ENCODE measurements at places on chromosomes 1 and 21.
A peak's percentile ranks its signal among the peaks of the same experiment; 100 is the strongest.

GRCh38 chr1:88462488-88463261 lies 221.4 kb upstream of the PKN2 start:
- no peak for DNase-seq

DNA sequence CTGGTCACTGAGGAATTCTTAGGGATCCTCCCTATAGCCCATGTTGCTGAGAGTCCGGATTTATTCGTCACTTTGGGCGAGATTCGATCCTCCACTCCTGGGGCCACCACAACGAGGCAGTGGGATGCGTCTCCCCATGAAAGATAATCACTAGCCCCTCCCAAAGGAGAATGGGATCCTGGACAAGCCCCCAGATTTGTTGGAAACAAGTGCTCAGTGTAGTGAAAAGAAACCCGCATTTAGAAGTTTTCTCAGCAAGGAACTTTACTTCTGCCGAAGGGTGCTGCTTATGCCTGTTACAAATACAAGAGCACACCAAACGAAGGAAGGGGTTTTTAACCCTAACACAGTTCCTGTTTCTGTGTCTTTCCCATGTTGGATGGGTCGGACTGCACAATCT lies 83.3 kb downstream of the ZFYVE9 start:
- no peak for DNase-seq

DNA sequence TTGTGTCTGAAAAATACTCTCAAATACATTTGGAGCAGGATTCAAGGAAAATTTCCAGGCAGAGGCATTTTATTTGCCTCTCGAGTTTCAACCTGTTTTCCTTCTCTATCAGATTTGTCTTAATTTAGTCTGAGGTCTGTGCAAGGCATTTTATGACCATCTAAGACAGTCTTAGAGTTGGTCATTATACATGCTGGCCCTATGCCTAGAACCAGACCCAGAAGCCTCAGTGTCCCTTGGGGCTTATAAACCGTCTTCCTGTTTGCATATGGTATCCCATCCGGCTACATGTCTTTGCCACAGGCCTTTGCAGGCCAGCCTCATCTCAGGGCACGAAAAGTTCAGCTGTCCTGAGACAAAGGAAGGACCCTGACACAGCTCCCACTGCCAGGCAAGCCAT lies 346.1 kb downstream of the SIPA1L2 start:
- DNase-seq: no peak

GRCh38 chr1:112040891-112041740 lies 51.6 kb upstream of the KCND3 start:
- no peak for DNase-seq

- peak; percentile 36 for DNase-seq
These were observed 31.4 kb upstream of the WASF2 start for GRCh38 chr1:27521336-27521831.

DNA sequence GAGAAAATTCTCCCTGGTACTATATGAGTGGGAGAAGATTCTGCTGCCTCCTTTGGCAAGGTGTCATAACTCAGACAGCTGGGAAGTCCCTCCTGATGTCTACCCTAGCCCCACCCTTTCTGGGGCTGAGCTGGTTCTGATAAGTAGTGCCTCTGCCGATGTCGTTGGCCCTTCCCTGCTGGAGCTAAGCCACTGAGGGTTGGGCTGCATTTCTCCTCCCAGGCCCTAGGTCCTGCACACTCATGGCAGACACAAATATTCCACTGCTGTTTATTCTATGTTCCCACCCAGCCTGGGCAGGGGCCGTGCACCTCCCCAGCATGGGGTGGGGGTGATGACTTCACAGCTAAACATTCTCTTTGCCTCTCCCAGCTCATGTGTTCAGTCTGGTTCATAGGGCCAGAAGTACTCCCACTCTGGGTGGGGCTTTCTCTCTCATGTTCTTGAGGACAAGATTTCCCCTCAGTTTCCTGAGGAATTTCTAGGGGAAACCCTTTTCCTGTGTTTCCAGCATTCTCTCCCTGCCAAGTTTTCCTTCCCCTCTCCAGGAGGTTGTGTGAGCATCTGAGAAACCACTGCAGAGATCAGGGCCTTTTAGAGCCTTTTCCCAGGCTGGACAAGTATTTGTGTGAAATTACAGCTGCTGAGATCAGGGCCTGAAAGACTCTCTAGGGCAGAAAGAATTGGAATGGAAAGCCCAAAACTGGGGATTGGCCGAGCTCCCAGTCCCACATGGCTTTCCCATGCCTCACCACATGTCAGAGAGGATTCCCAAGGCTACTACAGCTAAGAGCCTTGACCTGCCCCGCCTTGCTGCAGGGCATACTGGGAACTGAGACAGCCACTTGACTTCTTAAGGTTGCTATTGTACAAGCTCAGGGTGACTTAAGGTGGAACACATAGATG lies 66.2 kb downstream of the ATP2B4 start:
- no peak for DNase-seq

- DNase-seq: no peak
These were observed 7.4 kb downstream of the STX6 start for GRCh38 chr1:181015251-181015615.

GRCh38 chr1:19771350-19771749 lies 28.4 kb downstream of the TMCO4 start:
- DNase-seq: no peak

GRCh38 chr1:214318956-214319736 lies 38.2 kb downstream of the SMYD2 start:
- DNase-seq: no peak

DNA sequence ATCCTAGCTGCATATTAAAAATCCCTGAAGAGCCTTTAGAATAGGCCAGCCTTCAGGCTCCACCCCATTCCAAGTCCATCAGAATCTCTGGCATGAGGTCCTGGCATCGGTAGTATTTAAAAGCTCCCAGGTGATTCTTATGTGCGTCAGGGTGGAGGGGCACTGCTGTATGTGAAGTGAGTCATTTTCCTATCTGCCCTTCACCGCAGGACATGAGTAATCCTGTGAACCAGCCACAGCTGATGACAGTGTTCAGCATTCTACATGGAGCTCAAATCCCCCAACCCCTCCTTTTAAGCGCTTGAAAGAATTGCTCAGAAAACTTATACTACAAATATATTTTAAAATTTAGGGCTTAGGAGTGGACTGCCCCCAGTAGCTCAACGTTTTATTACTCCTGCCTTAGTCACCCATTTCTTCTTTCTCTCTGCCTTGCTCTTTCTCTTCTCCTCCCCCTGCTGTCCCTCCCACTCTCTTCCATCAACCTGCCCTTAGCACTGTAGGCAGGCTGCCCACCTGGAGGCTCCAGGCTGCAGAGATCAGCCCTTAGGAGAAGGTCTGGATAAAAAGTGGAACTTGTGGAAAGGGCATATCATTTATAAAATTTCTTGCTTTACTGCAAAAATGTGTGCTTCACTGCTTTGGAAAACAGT lies 73.8 kb upstream of the ZNF281 start:
- DNase-seq: no peak

DNA sequence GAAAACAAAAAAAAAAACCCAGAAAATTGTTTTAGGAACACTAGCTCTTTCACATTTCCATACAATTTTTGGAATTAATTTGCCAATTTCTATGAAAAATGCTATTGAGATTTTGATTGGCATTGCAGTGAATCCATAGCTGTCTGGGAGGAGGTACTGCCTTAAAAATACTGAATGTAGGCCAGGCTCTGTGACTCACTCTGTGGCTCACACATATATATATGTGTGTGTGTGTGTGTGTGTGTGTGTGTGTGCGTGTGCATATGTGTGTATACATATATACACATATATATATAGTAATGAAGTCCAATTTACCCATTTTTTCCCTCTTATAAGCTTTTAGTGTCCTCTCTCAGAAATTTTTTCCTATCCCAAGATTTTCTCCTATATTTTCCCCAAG lies 214.2 kb upstream of the DMRTA2 start:
- DNase-seq: no peak

DNA sequence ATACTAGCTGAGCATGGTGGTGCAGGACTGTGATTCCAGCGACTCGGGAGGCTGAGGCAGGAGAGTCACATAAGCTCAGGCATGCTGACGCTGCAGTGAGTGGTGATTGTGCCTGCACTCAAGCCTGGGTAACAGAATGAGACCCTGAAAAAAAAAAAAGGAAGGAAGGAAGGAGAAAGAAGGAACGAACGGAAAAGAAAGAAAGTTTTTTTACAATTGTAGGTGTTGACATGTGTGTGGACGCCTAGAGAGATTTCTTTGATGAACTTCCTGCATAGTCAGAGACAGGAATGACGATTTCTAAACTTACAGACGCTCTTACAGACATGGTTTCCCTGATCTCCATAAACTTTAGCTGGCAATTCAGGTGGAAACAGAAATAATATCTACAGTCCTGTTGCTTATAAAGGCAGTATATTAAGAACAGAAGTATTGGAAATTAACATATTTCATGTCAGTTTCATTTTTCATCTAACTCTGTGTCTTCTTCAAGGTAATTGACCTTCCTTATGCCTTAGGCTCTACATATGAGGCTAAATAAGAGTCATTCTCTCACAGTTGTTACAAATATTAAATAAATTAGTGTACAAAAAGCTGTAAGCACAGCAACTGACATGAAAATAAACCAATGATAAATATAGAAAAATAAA lies 4.1 kb downstream of the SAMSN1 start:
- no peak for DNase-seq

- no peak for DNase-seq
These were observed 6.5 kb downstream of the CNST start for GRCh38 chr1:246572785-246573184.

DNA sequence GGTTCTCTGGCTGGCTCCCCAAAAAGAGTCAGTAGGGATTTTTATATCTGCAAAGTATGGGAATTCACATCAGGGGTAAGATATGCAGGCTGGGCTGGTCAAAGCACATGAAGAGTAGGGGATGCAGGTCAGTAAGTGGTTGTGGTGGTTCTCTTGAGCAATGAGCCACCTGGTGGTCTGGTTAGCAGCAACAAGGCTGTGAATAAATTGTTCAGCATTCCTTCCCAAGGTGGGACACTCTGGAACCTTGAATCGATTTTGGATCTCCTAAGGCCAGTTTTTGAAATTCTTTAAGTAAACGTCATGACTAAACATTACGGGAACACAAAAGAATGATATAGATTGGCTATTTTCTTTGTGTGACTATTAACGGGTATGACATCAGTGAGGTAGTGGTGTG lies 563.0 kb upstream of the NEGR1 start:
- DNase-seq: no peak

DNA sequence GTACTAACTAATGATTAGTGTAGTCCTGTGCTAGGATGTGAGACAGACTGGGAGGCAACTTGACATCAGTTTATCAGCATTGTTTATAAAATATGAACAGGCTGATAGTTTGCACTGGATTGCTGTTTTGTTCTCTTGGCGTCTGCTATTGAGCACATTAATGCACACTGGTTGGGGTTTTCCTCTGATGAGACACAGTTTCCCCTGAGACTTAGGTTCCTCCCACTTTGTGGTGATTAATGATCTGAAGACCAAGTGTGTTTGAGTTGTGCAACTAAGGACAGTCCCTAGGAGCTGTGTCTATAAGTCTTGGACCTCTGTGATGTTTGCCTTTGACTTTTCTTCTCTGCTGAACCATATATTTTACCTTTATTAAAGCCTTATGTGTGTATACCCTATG lies 1015.4 kb downstream of the AMY1C start:
- DNase-seq: no peak

All from stimulated activated CD8-positive, alpha-beta memory T cell treated with anti-CD3 and anti-CD28 coated beads, Interleukin-4, amount 100 ng/mL, for 4 hours (primary cell).